Thyroid gland (tissue), 4 donors: ENCODE measurements at places on chromosomes 1 and 21.

DNA sequence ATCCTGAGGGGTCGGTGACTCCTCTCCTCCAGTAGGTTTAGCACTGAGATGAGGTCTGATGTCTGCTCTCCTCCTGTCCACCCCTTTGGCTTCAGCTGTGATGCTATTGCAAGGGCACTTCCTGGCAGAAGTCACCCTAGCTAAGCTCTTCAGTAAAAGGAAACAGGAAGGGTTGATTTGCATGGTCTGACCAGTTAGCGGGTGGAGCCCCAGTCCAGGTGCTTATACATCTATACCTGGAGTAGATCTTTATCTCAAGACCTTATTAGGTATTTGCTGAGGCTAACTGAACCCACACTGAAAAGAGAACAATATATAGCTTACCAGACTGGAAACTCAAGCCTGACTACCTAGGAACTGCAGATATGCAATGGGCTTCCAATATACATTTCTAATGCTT lies 28.9 kb upstream of the NFASC start:
- no peak for DNase-seq

DNA sequence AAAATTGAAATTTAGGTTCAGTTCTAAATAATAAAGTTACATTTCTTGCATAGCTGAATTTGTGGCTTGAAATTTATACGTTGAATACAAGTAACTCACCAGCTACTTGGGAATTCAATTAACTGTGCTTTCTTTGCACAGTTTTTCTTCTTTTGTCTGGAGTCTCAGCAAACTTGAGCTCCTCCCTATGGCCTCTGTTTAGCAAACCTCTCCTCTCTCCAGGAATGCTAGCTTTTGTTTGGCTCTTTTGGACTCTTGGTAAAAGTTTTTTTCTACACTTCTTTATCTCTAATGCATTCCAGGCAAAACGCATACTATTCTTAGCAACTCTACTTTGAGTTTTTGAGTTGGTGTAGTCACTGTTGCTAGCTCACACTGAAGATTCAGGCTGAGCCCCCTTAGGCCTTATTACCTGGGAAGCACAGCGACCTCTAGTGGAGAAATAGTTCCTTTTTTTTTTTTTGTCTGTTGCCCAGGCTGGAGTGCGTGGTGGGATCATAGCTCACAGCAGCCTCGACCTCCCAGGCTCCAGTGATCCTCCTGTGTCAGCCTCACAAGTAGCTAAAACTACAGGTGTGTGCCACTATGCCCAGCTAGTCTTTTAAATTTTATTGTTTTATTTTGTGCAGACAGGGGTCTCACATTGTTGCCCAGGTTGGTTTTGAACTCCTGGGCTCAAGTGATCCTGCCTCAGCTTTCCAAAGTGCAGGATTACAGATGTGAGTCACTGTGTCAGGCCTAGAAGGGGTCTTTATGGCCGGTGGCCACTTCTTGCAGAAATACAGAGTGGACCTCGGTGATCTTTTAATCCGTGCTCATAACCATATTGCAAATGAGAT lies 61.7 kb downstream of the CASQ2 start:
- DNase-seq, result no peak

DNA sequence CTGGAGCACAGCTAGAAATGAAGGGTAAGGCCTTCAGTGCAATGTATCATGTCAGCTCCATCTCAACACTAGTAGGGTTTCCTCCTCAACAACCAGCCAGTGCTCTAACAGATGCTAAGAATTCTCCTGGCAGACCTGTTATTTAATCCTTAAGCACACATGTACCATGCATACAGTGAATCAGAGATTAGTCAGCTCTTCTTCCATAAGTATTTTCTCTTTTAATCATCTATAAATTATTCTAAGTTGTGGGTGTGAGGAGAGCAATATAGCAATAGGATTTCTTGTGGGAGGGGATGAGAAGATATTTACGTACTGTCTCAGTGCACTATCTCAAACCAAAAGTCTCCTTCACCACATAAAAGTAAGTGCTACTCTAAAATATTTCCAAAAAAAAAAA lies 95.3 kb downstream of the COP1 start:
- DNase-seq, result no peak

DNA sequence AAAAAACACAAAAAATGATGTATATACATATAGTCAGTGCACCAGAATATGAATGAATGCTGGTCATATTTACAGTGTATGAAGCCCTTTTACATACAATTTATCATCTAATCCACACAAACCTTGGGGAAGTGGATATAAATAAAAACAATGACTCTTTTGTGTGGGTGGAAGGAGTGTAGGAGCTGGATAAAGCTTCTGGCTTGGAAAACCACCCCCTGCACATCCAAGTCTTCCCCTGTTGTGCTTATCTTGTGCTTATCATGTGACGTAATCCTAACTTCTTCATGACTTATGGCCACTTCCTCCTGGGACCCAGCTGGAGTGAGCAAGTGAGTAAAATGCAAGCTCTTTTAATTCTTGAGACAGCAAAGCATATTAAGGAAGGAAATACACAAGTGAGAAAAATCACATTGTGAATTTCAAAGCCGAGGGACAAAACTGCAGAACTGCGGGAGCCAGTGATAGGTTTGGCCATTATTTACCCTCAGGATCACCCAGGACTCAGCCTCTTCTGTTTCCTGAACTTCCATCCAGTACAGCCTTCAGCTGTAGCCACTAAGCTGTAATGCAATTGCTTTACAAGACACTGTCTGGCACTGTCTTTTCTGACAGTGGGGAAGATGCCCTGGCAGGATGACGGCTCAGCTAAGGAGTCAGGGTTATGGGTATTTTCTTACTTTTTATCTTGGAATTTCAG lies 104.0 kb upstream of the PPM1J start:
- no peak for DNase-seq

- no peak for DNase-seq
These were observed 394.2 kb downstream of the DUSP10 start for GRCh38 chr1:221347706-221348105.
